ENCODE measurements at places on chromosomes 7 and 10. TPM values are rescaled to one million over a fixed set of nuclear protein-coding genes. Genes with fewer than 3 reads are reported as not detected.

DNA sequence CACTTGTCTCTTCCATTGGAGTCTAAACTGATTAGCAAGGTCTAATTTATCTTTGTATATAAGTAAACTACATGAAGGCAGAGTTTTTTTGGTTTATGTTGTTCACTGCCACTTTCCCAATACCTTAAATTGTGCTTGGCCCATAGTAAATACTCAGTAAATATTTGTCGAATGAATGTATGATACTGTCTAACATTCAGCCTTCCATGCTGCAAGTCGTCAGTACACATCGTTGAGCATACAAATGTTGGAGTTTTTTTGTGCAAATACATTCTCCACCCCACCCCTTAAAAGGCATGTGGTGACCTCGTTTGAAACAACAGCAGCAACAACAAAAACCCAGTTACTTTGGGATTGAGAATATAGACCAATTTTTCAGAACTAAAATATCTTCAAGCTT lies 17.4 kb upstream of the IGF2BP3 start:
- DNase-seq: no peak

GRCh38 chr10:91883549-91884444 lies 25.5 kb downstream of the FGFBP3 start:
- DNase-seq: peak; percentile 81

- DNase-seq: no peak
These were observed 30.6 kb downstream of the SEC61G start for GRCh38 chr7:54728411-54728810.

SAP25 gene
- total RNA-seq: 1.9 TPM

All from lung (tissue), 17 donors.